ENCODE measurements at places on chromosomes 16 and 17.

DNA sequence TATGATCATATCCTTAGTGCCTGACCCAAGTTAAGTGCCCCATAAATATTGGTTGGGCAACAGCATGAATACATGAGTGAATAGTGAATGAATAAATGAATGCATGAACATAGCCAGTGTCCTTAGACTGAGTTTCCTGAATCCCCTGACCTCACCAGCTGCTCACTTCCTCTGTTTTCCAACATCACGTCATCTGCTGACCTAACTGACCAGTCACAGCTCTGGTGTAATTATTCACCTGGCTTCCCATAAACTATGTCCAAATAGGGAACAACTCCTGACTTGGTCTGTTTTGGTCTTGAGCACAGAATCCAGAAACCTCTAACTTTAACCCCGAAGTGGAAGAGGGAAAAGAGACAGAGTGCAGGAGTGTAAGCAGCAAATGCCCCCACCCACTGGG is 83.4 kb downstream of the ASIC2 start:
- peak; percentile 7 for DNase-seq

DNA sequence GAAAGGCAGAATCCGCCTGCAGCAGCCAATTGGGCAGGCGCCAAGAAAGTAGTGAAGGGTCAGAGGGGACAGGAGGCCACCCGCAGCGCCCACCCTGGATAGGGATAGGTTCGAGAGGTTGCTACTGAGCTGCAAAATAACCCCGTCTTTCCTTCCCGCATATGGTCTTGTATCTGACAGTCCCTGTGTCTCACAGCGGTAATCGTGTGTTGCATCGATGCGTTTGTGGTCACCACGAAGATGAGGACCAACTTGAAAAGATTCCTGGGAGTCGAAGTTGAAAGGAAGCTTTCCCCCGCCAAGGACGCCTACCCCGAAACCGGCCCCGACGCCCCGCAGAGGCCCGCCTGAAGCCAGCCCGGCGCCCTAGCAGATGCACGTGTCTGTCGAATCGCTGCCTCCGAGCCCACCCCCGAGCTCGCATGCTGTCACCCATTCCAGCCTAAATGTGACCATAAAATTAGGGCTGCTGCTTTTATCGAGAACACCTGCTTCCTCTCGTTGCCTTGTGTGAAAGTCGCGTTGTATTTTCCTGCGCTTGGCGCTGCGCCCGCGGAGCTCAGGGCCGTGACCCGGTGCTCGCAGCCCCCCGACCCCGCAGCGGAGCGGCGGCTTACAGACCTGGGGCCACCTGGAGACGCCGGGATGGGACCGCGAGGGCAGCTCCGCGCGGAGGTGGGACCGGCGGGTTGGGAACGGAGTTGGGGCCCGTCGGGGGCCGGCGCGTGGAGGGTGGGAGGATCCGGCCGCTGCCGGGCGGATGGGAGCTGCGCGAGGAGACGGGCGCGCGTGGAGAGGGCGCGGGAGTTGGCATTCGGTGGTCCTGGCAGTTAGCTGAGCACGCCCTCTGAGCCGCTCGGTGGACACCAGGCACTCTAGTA is at the start of gene CMTM2:
TSS of gene CMTM2 (plus strand) at position 813 of the 881 bp plus-strand sequence. CDS start 145 bp downstream, outside the sequence.
- no peak for DNase-seq

- no peak for DNase-seq
These were observed 18.5 kb upstream of the CDH1 start for GRCh38 chr16:68718590-68718989.

DNA sequence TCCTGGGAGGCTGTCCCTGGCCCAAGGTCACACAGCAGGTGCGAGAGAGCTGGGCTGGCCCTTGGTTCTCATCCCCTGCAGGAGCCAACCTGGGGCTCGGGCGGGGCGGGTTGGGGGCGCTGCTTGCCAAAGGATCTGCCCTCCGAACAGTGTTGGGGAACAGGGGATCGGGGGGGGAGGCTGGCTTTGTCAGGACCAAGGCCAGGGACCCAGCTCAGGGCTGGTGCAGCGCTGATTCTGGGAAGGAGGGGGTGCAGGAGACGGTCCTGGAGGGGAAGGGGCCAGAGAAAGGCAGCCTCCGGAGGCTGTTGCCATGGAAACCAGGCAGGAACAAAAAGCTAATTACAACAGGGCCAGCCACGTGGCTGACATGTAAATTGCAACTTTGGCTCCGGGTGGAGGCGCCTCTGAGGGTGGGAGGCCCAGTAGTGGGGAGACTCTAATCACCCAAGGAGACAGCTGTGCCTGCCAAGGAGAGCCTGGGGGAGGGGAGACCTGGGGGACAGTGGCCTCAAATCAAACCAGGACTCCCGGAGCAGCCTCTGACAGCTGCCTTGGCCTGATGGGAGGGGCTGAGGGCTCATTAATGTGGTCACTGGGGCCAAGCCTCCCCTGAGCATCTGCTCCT is 1.3 kb downstream of the TUBB3 start:
- DNase-seq = peak; percentile 85

DNA sequence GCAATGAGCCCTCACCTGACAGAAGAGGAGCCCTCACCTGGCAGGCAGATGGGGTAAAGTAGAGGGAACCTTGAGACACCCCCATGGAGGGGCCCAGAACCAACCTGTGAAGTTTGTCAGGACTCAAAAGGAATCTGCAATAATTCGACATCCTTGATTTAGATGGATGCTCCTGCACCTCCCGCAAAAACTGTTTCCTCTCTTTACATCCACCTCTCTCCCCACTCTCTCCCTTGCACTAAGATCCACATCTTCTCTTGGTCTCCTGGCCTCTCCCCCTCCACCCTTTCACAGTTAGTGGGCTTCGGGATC is 34.9 kb upstream of the RBFOX3 start:
- no peak for DNase-seq

DNA sequence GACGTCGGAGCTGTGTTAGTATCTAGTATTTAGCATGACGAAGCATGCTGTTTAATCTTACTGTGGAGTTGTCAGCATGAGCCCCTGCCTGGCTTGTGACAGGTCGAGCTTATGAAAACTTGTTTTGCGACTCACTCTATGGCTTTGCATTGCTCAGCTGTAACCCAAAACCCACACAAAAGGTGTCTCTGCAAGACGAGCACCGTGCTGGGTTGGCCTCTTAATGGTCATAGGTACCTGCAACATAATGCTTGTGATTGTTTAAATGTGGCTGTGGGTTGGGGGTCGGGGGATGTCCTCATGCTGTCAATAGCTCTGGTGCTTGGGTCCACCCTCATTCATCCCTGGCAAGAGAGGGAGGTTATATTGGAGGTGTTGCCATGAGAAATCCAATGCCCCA is 5.4 kb downstream of the NTN1 start:
- no peak for DNase-seq

GRCh38 chr17:30586818-30587595 is 109.8 kb downstream of the GOSR1 start:
- DNase-seq = no peak

- peak; percentile 66 for DNase-seq
These were observed 202.0 kb downstream of the C16orf78 start for GRCh38 chr16:49575346-49576172.

GRCh38 chr17:80441133-80441578 is 26.2 kb downstream of the ENDOV start:
- DNase-seq = peak; percentile 88

DNA sequence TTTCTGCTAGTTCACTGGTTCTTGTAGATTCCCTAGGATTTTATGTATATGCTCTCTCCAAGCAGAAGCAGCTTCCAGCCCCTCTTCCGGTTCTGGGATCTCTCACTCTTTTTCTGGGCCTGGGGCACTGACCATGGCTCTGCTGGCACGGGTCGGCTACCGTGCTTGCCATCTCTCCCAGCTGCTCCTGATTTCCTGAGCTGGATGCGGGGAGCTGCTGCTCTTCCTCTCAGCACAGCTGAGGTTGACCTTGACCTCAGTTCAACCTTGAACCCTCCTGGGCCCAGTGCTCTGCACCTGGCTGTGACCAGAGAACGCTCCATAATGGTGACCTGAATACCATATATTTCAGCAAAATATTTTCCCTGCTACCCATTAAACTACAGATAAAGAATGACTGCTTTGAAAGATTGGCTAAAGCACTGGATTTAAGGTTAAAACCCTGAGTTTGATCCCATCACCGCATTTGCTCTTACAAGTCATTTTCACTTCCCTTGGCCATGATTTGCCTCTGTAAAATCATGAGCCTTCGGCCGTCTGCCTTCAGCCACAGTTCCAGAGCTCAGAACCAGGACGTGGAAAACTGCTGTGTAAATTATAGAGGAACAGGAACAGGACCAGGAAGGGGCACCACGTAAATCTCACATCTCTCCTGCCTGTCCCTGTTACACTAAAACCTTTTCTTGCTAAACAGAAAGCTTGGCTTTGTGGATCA is 130.8 kb upstream of the CHMP6 start:
- no peak for DNase-seq

- DNase-seq = no peak
These were observed 28.3 kb downstream of the C16orf95 start for GRCh38 chr16:87288753-87289362.

GRCh38 chr17:65850486-65850885 is 289.0 kb upstream of the AXIN2 start:
- no peak for DNase-seq

- no peak for DNase-seq
These were observed 11.6 kb downstream of the KRTAP9-7 start for GRCh38 chr17:41287050-41287449.

DNA sequence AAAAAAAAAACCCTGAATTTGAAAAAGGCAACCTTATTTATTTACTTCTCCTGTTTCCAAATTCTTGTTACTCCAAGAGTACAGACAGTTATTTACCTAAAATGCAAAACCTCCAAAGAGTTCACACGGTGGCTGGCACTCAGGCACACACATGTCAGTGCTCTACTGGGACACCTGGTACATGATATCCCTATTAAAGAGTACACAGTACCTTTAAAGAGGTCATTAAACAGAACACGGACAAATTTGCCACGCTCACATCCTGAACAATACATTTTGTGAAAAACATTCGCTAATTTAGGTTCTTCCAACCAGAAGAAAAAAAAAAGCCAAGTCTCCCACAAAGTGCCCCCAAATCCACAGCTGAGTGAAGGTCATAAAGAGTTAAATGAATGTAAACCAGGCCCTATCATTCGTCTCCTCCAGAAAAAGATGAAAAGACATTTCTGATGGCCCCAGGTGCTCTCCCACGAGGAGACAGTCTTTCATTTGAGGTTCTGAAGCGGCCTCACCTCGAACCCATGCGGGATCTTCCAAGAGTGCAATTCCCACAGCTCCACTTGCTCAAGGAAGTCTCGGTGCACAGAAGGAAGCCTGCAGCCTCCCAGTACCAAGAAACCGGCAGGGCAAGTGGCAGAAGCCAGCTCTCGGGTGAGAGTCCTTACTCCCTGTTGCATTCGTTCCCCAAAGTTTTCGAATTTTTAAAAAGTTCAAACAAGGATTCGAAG is 993 bp downstream of the ERN1 start:
- peak; percentile 39 for DNase-seq

DNA sequence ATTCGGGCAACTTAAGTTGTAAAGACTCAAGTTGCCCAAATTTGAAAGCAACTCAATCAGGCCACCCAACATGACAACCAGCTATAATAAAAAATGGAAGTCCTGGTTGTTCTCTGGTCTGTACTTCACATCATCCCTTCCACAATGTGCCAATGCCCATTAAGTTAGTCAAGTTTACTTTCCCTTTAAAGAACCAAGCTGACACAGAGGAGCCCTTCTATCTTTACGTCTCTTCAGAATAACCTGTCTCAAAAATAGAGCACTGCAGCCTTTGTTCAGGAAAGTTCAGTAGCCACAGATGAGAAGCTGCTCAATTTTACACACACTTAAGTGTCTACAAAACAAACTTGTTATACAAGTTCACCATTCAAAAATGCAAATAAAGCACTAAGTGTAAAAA is 75.1 kb upstream of the C17orf78 start:
- no peak for DNase-seq

DNA sequence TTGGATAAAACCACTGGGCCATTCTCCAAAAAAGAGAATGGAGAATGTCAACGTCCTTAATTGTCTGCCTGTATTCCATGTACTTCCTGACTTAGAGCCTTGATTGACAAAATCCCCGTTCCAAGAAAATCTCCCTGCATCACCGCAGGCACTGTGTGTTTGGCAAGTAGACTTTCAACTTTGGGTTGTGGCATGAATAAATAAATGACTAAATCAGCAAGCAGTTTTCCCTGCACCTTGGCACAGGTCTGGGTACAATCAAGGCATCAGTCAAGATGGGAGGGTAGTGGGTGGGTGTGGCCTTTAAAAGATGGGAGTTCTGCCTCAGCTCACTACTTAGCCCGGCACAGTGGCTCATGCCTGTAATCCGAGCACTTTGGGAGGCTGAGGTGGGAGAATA is 248.5 kb upstream of the RPL38 start:
- DNase-seq = no peak

DNA sequence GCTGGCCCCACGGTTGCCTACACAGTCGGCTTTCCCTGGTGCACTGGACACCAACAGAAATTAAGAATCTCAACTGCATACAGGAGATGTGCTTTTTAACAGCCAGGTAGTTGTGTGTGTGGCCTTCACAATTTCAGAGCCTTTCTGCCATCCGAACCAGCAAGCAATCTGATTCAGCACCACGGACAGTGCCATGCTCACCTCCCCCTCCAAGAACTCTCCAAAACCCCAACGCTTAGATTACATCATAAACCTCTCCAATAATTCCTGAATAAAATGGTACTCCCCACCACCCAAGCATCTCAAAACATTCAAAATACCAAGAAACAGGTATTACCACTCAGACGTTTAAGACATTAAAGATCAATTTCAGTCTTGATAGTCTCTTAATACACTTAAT is 31.8 kb downstream of the USP7 start:
- DNase-seq = peak; percentile 56

DNA sequence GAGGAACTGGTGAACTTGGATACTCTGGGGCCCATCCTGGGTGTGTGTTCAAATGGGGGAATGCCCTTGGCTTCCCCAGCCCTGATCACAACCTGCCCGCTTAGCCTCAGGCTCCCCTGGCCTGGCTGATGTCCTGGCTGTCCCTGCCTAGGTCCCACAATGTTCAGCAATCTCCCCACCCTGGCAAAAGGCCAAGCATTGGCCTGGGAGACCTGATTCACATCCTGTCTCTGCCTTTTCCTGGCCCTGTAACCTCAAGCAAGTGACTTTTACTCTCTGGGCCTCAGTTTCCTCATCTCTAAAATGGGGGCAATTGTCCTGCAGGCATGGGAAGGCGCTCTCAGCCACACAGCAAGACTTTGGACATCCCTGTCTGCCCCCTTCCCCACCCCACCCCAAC is 14.4 kb downstream of the CPNE2 start:
- DNase-seq = no peak

GRCh38 chr16:83887080-83887479 is 11.8 kb upstream of the MLYCD start:
- no peak for DNase-seq

DNA sequence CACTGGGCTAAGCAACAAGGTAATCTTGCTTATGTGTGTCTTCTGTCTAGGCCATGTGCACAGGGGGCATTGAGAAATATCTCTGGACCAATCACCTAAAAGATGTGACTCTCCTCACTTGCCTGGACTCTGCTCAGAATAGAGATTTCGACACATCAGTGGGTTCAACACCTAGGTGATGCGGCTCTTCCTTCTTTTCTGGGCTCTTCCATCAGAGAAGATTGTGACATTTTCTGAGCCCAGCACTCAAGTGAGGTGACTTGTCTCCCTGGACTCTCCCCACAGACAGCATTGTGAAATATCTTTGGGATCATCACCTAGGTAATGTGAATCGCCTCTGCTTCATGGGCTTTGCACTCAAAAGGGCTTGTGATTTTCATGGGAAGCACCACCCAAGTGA is 1904.1 kb downstream of the TP53TG3F start:
- no peak for DNase-seq

Data from H9 (cell line).